Activated CD4-positive, alpha-beta T cell treated with anti-CD3 and anti-CD28 coated beads for 24 hours (primary cell): ENCODE measurements at places on chromosomes 11 and 22.
A peak's percentile ranks its signal among the peaks of the same experiment; 100 is the strongest.

GRCh38 chr22:18120857-18121256, 10.2 kb downstream of the TUBA8 start:
- no peak for DNase-seq

- DNase-seq, result no peak
Measured at GRCh38 chr22:42937164-42937843, 77.6 kb downstream of the PACSIN2 start.

GRCh38 chr11:20367313-20367948, 3.9 kb downstream of the HTATIP2 start:
- DNase-seq, result peak; percentile 55

GRCh38 chr22:23825246-23825905, 13.4 kb downstream of the DERL3 start:
- DNase-seq, result no peak

GRCh38 chr11:58926695-58927094, 12.6 kb upstream of the GLYATL1 start:
- no peak for DNase-seq

GRCh38 chr11:13023423-13023822, 14.3 kb downstream of the RASSF10 start:
- DNase-seq, result no peak

DNA sequence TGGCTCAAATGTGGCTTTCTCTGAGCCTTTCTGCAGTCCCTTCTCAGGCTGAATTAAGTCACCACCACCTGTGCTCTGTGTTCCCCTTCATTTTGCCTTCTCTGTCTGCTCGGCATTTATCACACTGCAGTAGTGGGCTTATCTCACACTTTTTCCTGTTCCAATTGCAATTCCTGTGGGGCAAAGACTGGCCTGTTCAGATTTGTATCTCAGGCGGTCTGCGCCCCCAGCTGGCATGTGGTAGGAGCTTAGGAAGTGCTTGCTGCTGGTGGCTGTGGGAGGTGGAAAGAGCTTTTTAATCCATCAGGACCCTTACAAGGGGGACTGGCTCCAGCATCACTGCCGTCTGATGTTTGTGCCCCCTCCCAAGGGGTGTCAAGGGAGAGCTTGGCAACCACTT, 21.2 kb downstream of the BMAL1 start:
- no peak for DNase-seq

GRCh38 chr11:44804449-44805437, 78.0 kb downstream of the TSPAN18 start:
- no peak for DNase-seq

DNA sequence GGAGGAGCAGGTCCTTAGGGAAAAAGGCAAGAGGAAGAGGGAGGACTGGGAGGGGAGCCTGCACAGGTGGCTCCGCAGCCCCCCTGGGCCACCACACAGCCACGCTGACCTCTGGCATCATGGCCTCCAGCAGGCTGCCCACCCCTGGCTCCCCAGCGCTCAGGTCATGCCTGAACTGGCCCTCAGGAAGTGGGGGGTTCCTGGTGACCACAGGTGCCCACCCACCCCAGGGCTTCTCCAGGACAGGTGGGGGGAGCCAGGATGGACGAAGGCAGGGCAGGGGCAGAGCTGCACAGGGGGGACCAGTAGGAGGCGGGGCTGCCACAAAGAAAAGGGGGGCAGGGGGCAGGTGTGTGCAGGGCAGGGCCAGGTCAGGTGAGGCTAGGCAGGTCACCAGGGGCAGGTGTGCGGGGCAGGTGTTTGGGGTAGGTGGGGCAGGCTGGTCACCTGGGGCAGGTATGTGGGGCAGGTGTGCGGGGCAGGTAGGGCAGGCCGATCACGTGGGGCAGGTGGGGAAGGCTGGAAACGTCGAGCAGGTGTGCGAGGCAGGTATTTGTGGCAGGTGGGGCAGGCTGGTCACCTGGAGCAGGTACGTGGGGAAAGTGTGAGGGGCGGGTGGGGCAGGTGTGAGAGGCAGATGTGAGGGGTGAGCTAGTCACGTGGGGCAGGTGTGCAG, 997 bp downstream of the DEAF1 start:
- DNase-seq, result no peak

DNA sequence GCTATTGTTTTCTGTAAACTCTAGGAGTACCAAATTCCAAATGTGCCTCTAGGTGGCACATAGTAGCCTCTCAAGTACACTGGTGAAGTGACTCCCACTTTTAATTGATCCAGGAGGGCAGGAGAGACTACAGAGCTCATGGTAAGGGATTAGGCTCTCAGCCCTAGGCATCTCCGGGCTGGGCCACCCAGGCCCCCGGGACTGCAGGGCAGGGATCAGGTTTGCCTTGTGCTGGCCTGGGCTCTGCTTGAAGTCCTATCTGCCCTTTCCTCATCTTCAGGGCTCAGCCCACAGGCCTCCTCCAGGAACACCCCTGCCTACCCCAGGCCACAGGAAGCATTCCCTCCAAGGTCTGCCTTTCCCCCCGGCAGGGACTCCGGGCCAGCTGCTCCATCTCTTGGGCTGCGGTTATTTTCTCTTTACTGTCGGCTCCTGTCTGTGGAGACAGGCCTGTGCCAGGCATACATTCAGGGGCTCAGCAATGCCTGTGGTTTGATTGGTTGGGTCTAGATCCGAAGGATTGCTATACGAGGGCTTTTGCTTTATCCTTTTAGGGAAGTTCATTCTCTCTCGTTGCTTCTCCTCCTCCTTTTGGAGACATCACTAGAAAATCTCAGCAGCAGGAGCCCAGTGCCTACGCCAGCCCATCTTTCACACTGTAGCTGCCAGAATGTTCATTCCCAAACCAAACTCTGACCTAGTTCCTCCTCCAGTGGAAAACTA, 32.8 kb downstream of the PARVA start:
- no peak for DNase-seq

DNA sequence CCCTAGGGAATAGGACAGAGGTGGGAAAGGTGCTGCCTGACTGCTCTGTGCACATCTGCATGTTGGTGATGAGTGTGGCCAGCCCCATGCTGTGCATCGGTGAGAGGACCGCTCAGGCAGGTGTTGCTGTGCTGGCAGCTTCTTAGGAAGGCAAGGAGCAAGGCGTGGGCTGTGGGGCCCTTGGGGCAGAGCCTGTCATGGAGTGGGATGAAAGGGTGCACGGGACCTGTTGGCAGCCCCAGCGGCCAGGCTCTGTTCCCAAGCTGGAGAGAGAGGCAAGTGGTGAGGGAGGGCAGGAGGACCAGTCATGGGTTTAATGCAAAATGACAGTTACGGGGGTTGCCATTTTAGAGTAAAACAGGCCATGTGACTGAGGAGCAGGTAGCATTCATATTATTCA, 78.3 kb downstream of the ZBTB16 start:
- DNase-seq, result no peak

GRCh38 chr11:122264121-122264520, 148.1 kb upstream of the BLID start:
- DNase-seq, result no peak

- DNase-seq, result peak; percentile 62
Measured at GRCh38 chr22:36757668-36758211, 18.2 kb downstream of the IFT27 start.

GRCh38 chr11:75056814-75057213, 39.9 kb downstream of the OR2AT4 start:
- no peak for DNase-seq

DNA sequence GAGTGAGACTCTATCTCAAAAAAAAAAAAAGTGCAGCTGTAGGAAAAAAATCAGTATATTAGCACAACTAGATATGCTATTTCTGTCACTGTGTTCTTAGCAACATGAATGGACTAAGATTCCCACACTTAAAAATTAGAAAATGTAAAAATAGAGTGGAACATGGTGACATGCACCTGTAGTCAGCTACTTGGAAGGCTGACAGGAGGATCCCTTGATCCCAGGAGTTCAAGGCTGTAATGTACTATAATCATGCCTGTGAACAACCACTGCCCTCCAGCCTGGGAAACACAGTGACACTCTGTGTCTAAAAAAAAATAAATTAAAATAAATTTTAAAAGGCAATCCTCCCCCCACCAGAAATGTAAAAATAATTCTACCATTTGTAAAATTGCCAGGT, 29.8 kb downstream of the PICALM start:
- DNase-seq, result no peak

DNA sequence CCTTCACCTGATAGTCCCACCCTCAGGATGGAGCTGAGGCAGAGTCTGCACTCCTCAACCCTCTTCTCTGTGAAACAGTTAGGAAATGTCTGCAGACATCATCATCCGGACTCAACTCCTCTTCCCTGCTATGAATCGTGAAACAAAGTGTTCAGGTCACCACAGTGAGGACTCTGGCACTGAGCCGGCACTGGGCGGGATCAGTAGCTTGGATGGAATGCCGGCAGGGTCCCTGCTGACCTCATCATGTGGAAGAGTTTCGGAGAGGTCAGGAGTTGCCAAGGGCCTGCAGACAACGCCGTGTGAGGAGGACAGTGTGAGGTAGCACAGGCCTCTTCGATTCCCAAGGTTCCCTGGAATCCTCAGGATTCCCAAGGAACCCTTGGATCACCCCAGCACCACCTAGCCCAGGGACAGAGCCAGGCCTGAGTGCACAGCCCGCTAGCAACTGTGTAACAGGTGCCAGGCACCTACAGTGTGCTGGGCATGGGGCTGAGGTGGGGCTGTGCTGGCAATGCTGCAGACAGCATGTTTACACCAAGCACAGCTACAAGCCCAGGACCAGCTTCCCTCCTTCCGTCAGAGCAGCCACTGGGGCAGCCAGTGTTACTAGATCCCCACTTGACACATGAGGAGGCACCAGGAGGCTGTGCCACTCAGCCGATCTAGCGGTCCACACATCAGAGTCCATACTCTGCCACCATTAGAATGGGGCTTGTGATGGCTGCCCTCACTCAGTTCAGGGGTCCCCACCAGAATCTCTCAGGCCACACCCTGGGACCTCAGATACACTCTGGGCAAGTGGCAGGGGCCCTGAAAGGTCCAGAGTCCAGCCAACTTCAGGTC, 693 bp upstream of the LINC01488 start:
- DNase-seq, result no peak

GRCh38 chr11:117143390-117143789, 697 bp upstream of the PAFAH1B2 start:
- DNase-seq, result peak; percentile 14

- no peak for DNase-seq
Measured at GRCh38 chr11:34318111-34319037, 39.4 kb downstream of the ABTB2 start.

GRCh38 chr11:104136861-104137260, 27.1 kb downstream of the PDGFD start:
- no peak for DNase-seq

- no peak for DNase-seq
Measured at GRCh38 chr11:73784734-73785133, 2.9 kb upstream of the MRPL48 start.

DNA sequence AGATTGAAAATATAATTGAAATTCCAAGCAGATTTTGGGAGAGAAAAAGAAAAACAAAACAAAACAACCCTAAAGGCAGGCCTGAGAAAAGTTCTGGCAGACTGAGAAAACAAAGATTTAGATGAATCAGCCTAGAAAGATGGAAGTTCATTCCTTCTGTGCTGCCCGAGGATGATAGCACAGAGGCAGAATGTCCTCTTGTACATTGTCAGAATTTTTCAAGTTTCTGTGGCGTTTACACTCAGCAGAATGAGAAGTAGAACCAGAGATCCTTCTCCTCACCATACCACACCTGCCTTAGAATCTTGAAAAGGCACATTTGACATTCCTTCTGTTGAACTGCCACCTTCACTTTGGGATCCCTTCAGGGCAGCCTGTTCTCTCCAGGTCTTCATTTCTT, 62.5 kb upstream of the IZUMO1R start:
- no peak for DNase-seq

DNA sequence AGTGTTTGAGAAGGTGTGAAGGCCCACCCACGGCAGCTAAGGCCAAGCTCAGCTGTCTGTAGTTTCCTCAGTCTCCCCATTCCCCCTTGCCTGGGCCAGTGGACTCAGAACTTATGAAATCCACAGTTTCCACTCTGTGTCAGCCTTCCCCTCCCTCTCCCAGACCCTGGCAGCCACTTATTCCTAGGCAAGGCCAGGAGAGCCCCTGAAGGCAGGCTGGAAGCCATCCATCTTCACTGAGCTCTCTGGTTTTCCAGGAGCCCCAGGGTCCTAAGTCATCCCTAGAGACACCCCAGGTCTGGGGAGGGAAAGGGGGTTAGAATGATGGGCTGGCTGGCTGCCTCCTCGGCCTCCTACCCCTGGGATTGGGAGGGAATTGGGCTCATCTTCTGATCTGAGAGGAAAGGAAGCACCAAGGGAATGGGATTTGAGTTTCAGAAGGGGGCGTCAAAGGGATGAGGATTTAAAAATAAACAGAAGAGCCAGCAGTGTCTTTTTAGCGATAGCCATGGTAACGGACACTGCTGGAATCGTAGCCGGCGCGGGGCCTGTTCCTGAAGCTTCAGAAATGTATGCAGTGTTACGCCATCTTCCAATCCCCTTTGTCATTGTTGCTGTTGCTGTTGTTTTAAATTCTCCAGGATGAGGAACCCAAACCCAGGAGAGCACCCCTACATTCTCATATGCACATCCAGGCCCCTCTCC, 561.1 kb upstream of the CADM1 start:
- DNase-seq, result no peak

- DNase-seq, result no peak
Measured at GRCh38 chr11:33734441-33735270, 1.6 kb downstream of the CD59 start.

DNA sequence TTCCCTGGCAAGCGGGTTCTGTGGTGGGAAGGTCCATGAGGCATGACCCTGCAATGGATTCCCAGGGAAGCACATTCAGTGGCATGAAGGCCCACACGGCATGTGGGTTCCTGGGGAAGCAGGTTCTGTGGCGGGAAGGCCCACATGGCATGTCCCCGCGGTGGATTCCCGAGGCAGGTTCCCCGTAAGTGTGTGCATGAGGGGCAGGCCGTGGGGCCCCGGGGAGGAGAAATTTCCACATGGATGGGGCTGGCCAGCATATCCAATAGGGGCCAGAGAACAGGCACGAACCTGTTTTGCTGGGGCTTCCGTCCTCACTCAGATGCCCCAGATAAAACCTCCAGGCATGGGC, 83.7 kb downstream of the PHF21B start:
- DNase-seq, result no peak

- DNase-seq, result no peak
Measured at GRCh38 chr11:104219096-104219495, 55.1 kb upstream of the PDGFD start.

GRCh38 chr11:9210224-9210921, 54.8 kb downstream of the DENND5A start:
- no peak for DNase-seq

- no peak for DNase-seq
Measured at GRCh38 chr11:11177156-11177808, 175.8 kb downstream of the CSNK2A3 start.

DNA sequence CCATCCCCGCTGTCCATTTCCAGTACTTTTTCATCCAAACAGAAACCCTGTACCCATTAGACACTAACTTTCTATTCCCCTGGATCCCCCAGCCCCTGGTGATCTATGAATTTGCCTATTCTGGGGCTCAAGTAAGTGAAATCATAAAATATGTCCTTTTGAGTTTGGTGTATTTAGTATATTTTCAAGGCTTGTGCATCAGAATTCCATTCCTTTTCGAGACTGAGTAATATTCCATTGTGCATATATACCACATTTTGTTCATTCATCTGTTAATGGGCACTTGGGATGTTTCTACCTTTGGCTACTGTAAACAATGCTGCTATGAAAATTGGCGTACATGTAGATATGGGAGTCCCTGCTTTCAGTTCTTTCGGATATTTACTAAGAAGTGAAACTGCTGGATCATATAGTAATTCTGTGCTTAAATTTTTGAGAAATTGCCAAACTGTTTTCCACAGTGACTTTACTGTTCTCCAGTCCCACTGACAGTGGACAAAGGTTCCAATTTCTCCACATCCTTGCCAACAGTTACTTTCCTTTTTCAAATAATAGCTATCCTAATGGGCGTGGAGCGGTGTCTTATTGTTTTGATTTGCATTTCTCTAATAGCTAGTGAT, 16.1 kb downstream of the APLP2 start:
- no peak for DNase-seq
